Activated T-cell treated with anti-CD3 and anti-CD28 coated beads, Interleukin-2, amount 50 U/mL, for 24 hours (primary cell): ENCODE measurements at places on chromosomes 5 and 9.

DNA sequence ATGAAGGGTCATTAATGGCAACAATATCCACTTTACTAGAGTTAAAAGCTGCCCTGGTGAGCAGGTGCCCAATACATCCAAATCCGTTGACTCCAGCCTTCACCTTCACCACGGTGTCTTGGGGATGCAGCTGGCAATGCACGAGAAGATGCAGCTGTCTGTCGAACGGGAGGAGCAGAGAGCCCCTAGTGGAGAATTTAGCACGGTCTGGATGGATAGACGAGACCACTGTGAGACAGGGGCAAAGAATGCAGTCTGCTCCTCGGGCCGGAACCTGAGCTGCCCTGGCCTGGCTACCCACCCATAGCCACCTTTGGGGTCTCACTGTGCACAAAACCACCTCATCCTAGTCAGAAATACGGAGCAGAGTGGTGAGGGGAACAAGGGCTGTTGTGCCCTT is 35.1 kb downstream of the ADRA1B start:
- DNase-seq: no peak

- DNase-seq: peak; percentile 83
Measured at GRCh38 chr9:114930056-114930812, at the start of gene TNFSF8. TNFSF8 (minus strand) TSS chr9:114930591; CDS start chr9:114930303, 288 bp downstream.

GRCh38 chr9:108094676-108094993 is 605.1 kb upstream of the KLF4 start:
- no peak for DNase-seq

GRCh38 chr5:115888027-115888426 is 46.3 kb downstream of the AP3S1 start:
- DNase-seq: no peak

DNA sequence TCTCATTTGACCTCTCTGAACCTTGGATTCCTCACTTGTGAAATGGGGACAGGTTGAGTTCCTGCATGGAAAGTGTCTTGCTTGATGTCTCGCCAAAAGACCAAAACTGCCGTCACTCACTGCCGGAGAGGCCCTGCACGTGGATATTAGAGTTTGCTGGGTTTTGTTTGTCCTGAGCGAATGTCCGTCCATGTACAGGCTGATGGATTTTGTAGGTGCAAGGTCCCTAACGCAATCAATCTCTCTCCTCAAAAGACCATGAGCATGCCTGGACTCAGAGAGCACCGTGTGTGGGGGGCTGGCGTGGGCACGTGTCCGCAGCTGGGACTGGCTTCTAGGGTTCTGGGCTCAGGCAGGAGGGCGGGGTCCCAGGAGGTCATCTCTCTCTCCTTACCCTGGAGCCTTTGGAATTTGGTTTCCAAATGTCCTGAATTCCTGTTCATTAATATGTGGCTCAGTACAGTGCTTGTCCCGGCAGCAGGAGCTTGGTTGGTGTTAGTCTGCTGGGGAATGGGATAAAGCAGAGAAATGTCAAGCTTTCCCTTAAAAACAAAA is 146.0 kb upstream of the IER5L start:
- no peak for DNase-seq

DNA sequence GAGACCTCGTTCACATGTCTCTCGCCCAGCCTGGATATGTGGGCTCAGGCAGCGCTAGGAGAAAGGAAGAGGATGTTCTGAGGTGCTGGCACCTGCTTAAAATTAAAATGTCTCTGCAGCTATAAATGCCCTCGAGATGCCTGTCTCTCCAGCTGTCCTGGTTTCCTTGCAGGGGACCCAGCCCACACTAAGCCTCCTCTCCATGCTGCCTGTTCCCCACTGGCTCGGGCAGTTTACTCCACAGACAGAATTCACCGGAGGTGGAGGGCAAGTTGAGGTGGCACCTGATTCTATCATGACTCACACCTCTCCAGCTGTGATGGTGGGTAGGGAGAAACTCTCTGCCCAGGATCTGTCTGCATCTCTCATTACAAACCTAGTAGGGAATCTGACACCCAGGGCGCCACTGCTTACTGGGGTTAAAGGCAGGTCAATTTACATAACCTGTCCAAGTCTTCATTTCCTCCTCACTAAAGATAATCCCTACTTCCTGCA is 420.9 kb downstream of the SPOCK1 start:
- DNase-seq: no peak

- no peak for DNase-seq
Measured at GRCh38 chr9:106862110-106862820, 701 bp upstream of the ZNF462 start.

- no peak for DNase-seq
Measured at GRCh38 chr5:135020111-135020895, 13.7 kb downstream of the PITX1 start.

DNA sequence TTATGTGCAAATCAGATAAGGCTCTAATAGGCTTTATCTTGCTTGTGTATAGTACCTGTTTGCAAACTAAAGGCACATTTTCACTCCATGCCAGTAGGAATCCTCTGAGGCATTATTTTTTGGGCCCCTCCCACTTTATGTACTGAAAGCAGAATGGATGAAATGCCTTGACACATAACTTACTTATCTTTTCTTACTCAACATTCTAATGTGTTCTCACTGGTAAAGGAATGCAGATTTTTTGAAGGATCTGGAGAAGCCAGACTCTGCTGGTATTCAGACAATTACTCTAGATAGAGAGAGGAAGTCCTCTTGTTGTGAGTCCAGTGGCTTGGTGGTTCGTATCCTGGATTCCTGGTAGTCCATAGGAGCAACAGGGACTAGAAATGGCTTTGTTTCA is 336.7 kb downstream of the CCDC171 start:
- DNase-seq: no peak

- no peak for DNase-seq
Measured at GRCh38 chr5:135322271-135322670, 76.8 kb downstream of the MACROH2A1 start.

DNA sequence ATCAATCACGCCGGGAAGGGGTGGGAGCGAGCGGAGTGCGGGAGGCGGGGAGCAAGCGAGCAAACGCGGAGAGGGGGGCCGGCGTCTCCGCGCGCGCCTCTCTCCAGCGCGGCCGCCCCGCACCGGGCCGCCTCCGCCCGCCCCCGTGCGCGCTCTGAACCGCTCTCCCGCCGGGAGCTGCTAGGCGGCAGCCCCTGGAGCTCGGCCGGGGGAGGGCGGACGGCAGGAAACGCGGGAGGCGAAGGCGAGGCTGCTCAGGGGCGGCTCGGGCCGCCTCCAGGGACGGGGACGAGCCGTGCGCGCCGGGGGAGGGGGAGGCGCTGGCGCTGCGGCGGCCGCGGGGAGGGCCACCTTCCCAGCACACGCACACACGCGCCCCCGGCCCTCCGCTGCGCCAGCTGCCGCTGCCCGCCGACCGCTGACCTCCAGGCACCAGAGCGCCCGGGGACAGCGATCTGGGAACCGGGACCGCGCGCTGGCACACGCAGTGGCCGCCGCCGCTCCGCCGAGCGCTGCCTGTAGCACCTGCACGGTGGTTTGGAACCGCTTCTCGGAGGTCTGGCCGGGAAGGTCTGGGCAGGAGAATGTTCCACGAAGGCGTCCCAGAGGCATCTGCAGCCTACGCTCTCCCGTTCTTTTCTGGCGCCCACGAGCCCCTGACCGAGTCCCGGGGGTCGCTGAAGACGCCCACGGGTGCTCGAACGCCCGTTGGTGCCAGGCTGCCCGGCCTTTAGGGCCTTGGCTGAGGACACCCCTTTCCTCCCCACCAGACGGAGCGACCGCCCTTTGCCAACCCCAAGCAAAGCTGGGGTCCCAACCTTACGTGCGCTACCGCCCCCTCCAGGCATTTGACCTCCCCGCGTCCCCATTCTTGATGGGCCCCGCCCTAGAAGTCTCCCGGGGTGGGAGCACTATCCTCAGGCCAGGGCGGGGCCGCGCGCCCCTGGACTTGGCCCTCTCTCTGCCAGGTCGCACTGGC is at the start of gene GABBR2:
Gene GABBR2 (minus strand): TSS at position 3 of the 979 bp plus-strand sequence. CDS start 198 bp downstream, outside the sequence.
- no peak for DNase-seq

- DNase-seq: no peak
Measured at GRCh38 chr5:15004506-15004905, 132.9 kb upstream of the ANKH start.

DNA sequence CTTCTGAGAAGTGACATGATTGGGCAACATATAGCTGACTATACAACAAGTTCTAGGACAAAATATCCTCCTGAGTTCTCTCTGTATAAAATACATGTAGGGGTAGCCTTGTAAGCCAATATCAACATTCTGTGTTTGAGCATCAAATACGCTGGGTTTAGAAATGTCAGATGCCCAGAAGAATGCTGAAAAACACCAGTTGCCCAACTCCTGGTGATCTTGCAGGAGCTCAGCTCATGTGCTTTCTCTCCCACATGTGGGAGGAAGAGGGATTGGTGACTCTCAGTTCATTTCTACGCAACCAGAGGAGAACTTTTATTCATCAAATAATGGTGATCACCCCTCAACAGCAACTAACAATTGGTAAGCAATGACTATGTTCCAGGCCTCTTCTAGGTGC is 810.9 kb upstream of the ACO1 start:
- DNase-seq: no peak

DNA sequence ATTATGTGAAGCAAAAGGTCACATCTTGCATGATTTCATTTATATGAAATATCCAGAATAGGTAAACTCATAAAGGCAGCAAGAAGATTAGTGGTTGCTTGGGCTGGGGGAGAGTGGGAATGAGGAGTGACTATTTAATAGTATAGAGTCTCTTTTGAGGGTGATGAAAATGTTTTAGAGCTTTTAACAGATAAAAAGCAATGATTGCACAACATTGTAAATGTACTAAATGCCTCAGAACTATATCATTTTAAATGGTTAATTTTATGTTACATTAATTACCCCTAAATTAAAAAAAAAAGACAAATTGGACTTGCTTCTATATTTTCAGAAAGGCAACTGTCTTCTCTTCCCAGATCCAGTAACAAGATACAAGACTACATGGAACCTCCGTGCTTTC is 21.9 kb upstream of the TTC39B start:
- no peak for DNase-seq

DNA sequence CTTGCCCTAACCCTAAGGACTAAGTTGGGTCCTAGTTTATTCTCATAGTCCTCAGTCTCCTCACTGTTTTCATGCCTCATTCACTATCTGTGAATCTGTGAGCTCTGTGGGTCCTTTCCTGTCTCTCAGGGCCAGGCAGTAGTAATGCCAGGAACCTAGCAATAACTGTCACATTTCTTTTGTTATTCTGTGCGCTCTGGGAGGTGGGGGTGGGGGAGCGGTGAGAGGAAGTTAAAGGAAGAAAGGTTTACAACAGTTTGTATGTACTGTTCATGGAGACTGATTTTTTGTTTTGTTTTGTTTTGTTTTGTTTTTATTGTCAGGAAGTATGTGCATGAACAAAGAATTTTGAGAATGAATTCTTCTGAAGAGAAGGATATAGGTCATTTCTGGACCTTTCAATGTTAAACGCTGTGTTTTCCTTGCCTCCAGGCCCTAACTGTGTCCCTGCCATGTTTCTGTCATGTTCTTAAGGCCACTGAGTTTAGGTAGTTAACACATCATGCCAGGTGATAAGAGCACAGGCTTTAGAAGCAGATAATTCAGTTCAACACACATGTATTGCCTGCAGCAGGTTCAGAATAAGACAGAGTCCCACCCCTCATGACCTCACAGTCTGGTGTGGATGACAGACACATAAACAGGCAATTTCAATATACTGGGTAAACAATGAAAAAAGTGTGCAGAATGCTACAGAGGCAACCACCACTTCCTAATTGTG is 13.3 kb upstream of the FEM1C start:
- DNase-seq: no peak

GRCh38 chr5:354581-355378 is 33.3 kb downstream of the AHRR start:
- DNase-seq: no peak

- DNase-seq: no peak
Measured at GRCh38 chr5:92741906-92742305, 839.1 kb downstream of the NR2F1-AS1 start.

GRCh38 chr5:180817893-180818674 is 15.5 kb upstream of the MGAT1 start:
- DNase-seq: no peak

GRCh38 chr5:160573318-160573717 is 151.7 kb downstream of the PTTG1 start:
- DNase-seq: no peak

GRCh38 chr5:131169810-131170539 is 769 bp upstream of the LYRM7 start:
- no peak for DNase-seq

- DNase-seq: peak; percentile 53
Measured at GRCh38 chr5:134077926-134078580, 36.4 kb upstream of the TCF7 start.

DNA sequence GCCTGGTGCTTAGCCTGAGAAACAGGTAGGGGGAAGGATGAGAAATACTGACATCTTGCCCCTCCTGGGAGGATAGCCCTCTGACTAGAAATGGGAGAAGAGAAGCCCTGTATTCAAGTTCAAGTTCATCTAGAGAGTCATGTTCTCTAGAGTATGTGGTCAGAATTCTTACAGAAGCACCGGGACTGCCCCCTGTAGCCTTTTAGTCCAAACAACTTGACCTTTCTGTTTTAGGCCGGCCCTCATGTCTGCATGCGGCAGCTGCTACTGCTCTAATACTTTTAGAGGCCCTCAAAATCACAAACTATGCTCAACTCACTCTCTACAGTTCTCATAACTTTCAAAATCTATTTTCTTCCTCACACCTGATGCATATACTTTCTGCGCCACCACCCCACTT is 47.7 kb downstream of the PHAX start:
- no peak for DNase-seq

DNA sequence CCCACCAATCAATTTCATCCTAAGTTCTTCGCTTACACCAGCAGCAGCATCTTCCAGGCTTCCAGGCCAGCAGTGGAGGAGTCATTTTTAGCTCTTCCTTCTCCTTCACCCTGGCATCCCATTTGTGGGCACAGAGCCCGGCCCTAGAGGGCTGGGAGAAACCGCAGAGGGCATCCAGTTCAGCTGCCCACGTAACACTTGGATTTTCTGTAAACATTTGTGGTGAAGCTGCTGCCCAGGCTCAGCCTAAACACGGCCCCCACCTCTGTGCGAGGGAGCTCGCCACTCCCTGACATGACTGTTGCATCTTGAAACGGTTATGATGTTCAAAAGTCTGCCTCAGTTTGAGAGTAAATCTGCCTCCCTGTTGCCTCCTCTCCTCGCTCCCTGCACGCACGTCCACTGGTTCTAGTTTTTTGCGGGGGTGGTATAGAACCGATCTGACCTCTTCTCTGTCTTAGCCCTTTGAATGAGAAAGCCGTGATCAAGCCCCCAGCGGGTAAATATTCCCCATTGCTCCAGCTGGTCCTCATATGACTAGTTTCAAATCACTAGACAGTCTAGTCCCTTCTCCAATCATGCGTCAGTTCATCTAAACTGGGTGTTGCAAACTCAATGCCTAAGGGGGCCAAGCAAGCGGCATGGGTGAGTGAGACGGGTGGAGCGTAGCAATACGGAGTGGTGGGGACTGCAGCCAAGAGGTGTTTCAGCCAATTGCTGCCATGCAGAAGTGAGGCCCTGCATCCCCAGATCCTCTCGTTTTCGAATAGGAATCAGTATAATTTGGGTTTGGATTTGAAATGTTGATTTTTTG is 34.9 kb upstream of the N4BP3 start:
- no peak for DNase-seq

- DNase-seq: no peak
Measured at GRCh38 chr5:124257048-124257447, 489.4 kb downstream of the ZNF608 start.

- DNase-seq: no peak
Measured at GRCh38 chr9:131862261-131862660, 122.4 kb upstream of the RAPGEF1 start.
